ENCODE measurements at places on chromosomes 1 and 21.

DNA sequence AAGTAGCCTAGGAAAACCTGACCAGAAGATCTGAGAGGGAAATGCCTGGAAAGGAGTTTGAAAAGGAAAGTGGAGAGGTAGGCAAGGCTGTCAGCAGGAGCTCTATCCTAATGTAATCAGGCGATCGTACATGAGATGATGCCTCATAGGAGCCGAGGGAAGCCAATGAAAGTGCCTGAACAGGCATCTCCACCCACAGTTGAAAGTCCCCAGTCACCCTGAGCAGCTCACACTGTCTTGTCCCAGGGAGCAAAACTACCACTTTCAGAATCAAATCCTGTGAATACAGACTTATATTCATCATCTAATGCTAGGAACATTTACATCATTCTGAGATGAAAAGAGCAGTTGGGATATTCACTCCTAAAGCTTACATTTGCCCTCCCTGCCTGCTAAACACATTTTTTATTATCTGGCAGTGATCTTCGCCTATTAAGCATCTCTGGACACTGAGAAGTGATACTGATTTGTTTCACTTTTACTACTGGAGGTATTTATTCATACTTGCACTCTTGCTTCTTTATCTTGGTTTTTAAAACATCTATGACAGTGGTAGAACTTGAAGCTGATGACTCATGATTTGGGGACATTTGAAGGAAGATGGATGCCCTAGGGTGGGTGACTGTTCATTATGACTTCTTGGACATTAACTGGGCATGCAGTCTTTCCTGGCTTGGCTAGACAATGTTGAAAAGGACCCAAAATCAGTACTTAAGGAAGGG is 221.6 kb downstream of the SEC16B start:
- no peak for DNase-seq

DNA sequence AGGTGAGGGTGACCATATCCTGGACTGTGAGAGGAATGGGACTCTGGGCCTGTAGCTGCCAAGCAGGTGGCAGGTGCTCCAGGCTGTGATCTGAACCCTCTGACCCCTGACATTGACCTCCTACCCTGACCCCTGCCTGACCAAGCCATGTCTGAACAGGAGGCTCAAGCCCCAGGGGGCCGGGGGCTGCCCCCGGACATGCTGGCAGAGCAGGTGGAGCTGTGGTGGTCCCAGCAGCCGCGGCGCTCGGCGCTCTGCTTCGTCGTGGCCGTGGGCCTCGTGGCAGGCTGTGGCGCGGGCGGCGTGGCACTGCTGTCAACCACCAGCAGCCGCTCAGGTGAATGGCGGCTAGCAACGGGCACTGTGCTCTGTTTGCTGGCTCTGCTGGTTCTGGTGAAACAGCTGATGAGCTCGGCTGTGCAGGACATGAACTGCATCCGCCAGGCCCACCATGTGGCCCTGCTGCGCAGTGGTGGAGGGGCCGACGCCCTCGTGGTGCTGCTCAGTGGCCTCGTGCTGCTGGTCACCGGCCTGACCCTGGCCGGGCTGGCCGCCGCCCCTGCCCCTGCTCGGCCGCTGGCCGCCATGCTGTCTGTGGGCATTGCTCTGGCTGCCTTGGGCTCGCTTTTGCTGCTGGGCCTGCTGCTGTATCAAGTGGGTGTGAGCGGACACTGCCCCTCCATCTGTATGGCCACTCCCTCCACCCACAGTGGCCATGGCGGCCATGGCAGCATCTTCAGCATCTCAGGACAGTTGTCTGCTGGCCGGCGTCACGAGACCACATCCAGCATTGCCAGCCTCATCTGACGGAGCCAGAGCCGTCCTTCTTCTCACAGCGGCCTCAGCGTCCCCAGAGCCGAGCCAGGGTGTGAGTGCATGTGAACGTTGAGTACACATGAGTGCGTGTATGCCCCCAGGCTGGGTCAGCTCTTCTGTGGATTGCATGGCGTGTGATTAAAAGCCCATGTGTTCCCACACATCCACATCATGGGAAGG is 3.1 kb downstream of the TMEM125 start:
- DNase-seq = no peak

DNA sequence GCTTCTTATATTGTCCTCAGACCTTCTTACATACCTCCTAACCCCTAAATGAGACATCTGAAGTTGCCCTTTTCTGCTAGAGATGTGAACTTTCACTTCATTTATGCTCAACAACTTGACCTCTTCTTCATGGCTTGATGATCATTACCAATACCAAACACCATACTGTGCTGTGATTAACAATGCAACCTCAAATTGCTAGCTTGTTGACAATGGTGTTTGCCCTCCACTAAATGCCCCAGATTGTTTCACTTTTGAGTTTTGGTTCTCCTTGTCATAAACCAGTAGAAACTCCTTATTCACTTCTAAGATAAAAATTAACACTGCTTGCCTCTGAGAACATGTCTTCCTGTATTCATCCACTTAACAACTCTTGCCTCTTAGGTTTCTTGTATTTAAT is 5.6 kb downstream of the JAK1 start:
- no peak for DNase-seq

GRCh38 chr1:166840309-166841274 is 1.3 kb downstream of the POGK start:
- DNase-seq = peak; percentile 18

DNA sequence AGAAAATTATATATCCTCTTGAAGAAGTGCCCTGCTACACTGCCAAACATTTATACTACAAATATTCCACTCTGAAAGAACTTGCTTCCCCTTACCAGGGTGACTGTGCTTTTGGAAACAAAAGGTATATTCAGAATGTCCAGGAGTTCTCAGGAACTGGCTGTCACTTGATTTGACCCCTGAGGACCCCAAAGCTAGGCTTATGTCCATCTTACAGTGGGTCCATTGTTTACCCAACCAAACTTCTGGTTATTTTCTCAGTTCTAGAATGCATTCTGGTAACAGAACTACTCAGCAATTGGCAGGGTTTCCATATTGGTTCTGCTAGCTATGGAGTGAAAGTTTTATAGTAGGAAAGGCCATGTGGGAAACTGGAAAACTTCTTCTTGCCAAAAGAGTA is 207.1 kb upstream of the KCTD3 start:
- no peak for DNase-seq

GRCh38 chr1:245972476-245972875 is 534.6 kb downstream of the SMYD3 start:
- DNase-seq = no peak

GRCh38 chr1:108718927-108719655 is 6.4 kb downstream of the FNDC7 start:
- DNase-seq = no peak

DNA sequence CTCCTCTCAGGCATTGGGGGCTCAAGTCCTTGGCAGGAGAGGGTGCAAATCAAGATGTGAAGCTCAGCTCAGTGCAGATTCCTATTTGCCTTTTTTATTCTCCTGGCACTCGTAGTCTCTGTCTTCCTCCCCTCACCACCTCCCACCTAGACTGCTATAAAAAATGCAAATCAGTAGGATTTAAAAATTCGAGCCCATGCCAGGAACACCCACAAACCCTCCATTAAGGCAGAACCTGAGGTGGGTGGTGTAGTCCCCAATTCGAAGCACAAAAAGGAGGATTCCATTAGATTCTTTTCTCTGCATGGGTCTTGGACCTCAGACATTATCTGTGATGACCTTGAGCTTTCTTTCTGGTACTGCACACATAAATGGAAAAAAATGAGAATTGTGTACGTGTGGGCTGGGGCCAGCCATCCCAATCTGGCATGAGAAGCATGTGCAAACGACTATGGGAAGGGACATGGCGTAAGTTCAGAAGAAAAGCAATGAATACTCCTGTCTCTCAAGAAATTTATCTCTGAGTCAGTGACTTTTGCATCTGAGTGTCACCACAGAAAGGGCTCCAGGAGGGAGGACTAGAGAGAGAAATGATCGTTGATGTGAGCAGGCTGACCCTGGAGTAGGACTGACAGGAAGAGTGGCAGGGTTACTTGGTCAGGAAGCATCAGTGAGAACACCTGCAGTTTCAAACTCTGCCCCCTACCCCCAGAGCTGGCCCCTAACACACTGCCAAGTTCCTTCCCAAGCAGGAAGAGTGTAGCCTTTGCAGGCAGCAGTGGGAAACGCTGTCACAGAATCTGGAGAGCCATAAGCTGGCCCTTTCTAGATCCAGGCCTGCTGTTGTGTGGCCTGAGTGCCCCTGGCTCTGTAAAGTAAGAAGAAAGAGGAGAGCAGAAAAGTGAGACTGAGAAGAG is 1.7 kb downstream of the INKA2 start:
- DNase-seq = no peak

GRCh38 chr1:47208374-47208850 is 18.6 kb upstream of the PDZK1IP1 start:
- no peak for DNase-seq

DNA sequence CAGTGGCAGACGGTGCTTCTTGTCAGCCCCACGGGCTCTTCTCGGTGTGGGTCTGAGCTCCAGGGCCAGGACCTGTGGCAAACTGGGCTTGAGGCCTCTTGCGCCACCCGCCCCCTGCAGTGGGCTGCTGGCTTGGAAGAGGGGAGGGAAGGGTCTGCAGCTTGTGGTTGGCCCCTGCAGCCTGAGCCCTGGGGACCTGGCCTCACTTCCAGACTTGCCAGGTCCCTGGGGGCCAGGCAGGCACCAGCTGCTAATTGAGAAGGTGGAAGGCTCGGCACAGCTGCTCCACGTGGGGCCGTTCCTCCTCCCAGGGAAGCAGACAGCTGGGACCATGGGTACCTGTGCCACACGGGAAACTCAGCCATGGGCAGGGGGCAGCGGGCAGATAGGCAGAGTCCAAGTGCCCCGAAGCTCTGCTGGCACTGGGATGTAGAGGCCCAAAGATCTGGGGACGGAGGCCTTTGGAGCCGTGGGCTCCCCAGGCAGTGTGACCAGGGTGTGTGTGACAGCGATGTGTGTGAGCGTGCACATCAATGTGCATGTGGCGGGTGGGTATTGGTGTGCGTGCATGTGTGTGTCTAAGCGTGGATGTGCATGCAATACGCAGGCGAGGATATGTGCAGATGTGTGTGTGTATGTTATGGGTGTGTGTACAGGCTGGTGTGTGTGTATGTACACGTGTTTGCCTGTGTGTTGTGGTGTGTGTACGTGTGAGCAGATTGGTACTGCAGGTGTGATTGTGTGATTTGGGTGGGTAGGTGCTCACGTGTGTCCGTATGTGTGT is 39.3 kb downstream of the TP73 start:
- no peak for DNase-seq

DNA sequence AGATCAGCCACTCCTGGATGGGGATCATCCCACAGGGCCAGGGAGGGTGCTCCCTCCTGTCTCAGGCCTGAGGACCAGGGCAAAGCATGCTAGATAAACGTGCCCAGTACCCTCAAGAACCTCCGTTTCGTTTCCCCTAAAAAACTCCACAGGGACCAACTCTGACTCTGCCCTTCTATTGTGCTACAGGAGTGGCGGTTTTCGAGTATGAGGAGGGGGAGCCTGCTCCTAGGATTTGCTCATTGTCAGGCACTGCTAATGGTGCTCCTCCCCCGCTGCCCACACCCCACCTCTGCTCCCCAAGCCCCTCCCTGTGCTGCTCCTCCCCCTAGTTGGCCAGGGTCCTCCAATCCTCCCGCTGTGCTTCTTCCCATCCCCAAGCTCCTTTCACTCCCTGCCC is 32.0 kb downstream of the PGBD5 start:
- DNase-seq = no peak

- DNase-seq = peak; percentile 59
These were observed 282.9 kb downstream of the PTGER3 start for GRCh38 chr1:70764747-70765146.

GRCh38 chr1:20149601-20150325 is 10.6 kb downstream of the PLA2G2F start:
- no peak for DNase-seq

DNA sequence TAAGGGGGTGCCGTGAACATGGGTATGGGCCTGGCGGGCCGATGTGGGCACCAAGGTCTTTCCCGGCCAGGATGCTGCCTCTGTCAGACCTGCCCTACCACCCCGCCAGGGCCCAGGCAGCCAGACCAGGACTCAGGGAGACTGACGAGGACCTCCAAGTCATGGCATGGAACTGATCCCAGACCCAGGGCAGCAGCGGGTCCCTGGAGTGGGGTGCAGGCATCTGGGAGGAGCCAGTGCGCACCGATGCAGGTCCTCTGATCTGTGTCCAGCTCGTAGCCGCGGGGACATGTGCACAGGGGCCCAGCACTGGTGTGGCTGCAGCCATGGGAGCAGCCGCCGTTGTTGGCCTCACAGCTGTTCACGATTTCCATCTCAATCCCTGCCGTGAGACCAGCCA is 56.8 kb downstream of the ARHGEF16 start:
- DNase-seq = no peak

DNA sequence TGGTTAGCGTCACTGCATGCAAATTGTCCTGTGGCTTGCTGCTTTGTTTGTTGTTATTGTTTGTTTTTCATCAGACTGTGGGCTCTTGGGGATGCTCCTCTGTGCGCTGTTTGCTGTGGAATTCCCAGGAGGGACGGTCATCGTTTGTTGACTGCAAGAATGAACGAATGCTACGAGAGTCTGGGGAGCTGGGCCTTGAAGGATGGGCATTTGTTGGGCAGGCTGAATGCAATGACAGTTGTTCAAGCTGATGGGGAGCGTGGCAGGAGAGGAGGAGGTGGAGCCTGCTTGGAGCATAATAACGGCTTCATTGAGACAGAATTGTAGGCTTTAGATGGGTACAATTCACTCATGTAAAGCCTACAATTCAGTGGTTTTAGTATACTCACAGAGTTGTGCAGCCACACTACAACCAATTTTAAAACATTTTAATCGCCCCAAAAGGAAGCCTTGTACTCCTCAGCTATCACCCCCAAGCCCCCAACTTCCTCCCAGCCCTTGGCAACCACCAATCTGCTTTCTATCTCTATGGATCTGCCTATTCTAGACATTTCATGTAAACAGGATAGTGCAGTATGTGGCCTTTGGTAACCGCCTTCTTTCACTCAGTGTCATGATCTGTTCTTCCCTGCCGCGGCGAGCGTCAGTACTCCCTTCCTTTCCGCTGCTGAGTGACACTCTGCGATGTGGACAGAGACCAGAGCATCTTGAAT is 190.2 kb downstream of the CAMTA1 start:
- no peak for DNase-seq

DNA sequence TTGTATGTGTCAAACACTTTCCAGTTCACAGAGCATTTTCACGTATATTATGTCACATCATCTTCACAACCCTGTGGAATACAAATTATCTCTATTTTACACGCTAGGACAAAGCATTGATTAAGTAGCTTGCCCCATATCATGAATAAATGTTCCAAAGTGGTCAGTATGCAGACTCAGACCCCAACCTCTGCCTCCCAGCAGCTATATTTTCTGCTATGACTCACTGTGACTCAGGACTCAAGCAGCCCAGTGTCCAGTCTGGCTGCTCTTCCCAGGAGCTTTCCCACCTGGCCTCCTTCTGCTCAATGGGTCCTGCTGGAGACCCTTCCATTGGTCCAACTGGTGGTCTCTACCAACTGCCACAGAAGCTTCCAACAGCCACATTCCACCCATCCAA is 56.0 kb upstream of the RAP1A start:
- peak; percentile 86 for DNase-seq
